Tibial artery (tissue), 4 donors: ENCODE measurements at places on chromosomes 12 and 14.

DNA sequence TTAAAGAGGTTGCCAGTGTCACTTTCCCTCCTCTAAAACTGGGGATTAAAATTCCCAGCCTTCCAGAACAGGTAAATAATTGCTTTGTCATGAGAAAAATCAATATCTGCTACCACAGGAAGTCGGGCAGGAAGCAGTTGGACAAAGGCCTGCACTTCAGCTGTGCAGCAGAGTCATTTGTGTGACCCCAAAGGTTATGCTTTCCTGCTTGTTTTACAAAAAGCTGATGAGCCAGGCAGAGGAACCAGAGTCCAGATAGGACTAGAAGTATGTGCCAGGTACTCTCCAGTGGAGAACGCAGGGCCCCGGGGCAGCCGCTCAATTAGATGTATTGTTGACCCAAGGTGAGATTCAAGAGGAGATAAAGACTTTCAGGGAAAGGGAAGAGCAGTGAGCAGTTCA is 117.1 kb upstream of the FRMD6 start:
- DNase-seq: no peak

GRCh38 chr14:74265301-74265965 is 26.2 kb downstream of the VSX2 start:
- no peak for DNase-seq

GRCh38 chr14:80211153-80212022 is at the start of gene DIO2:
TSS of gene DIO2 (minus strand) at chr14:80211504. CDS start at chr14:80211472, 32 bp downstream.
- peak; percentile 60 for DNase-seq

GRCh38 chr14:59490756-59491155 is 6.4 kb downstream of the JKAMP start:
- no peak for DNase-seq

DNA sequence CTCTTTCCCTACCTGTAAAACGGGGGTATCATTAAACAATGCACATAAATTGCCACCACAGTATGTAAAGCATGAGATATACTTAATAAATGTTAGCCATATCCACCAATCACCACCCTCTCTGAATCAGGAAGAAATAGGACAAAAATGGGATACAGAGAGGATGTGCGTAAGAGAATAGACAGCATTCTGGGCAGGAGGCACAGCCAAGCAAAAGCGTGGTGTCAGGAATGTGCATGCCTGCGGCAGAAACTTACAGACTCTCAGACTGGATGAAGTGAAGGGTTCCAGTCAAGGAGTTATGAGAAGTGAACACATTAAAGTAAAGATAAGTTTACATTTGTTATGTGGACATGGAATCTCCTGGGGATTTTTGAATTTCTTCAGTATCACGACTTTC is 121.7 kb upstream of the MDM1 start:
- DNase-seq: no peak

DNA sequence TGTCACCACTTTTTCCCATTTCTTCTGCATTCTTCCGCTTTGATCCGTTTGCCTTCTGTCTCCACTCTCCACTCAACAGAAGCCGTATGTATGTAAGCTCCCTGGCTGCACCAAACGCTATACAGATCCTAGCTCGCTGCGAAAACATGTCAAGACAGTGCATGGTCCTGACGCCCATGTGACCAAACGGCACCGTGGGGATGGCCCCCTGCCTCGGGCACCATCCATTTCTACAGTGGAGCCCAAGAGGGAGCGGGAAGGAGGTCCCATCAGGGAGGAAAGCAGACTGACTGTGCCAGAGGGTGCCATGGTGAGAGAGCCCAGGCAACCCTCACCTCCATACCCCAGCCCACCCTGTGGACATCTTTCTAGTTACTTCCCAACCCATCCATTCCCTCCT is 8.3 kb downstream of the GLI1 start:
- no peak for DNase-seq

- no peak for DNase-seq
Observed at GRCh38 chr12:111175396-111176094, 193.3 kb downstream of the PHETA1 start.

- DNase-seq: no peak
Observed at GRCh38 chr14:59355091-59355490, 110.1 kb downstream of the GPR135 start.

- DNase-seq: no peak
Observed at GRCh38 chr12:120254809-120255208, 10.7 kb downstream of the PXN start.

DNA sequence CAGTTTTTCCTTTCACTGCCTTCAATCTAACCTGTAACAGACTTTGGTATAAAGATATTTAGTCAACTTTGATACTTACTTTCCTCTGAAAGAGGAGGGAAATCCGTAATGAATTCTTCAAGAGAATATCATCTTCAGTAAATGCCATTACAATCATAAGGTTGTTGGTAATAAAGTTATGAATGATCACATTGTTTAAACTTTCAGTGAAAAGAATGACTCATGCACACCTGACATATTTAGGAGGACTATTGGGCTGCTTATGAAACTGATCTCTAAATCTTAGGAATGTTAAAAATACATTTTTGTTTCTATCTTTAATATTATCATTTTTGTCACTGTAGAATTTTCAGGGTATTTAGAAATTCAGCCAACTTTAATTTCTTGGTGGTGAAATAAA is 474.7 kb downstream of the SLC16A7 start:
- DNase-seq: no peak

- no peak for DNase-seq
Observed at GRCh38 chr12:11703378-11703777, 53.9 kb downstream of the ETV6 start.

DNA sequence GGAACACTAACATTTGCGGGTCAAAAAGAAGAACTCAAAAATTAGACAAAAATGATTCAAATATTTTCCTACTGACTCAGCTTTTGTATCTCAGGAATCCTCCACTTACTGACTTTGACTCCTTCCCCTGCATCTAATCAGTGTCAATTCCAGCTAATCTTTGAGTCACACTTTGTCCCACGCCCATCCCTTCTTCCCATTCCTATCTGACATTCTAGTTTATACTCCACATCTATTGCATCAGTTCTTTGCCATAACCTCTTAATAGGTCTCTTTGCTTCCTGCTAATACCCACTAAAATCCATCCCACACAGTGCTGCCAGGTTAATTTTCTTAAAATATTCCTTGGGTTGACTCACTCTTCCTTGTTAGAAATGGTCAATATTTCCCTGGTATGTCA is 19.1 kb downstream of the BBS10 start:
- DNase-seq: no peak

DNA sequence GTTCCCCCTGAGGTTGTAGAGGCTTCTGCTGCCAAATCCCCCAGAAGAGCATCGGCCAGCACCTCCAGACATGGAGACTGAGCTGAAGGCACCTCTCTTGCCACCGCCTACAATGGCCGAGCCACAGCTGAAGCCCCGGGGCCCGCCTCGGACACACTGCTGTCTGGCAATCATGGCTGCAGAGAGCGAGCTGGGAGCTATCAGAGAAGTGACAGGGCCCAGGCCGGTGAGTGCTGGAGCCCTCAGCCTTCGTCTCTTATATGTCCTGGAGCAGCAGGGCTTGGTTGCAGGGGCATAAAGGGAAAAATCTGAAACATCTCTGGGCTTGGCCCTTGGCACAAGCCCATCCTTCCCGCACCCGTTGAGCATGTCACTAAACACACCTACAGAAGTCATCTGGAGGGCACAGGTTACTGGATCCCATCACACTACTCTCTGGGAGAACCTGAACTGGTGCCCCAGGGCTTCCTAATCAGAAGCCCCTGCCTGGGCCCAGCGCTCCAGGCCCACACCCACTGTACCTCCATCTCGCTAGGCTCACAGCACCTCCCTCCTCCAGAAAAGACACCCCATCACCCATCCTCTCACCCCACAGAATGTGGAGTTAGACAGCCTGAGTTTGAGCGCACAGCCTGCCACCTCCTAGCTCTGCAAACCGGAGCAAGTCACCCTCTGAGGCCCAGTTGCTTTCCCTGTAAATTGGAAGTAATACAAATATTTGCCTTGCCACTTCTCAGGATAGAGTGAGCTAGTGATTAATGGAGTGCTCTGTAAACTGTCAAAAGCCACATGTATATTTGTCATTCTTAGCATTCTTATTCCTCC is at the start of gene KRT4:
KRT4 (minus strand) TSS at position 232 of the 825 bp plus-strand sequence; CDS start at position 174, 58 bp downstream.
- no peak for DNase-seq

DNA sequence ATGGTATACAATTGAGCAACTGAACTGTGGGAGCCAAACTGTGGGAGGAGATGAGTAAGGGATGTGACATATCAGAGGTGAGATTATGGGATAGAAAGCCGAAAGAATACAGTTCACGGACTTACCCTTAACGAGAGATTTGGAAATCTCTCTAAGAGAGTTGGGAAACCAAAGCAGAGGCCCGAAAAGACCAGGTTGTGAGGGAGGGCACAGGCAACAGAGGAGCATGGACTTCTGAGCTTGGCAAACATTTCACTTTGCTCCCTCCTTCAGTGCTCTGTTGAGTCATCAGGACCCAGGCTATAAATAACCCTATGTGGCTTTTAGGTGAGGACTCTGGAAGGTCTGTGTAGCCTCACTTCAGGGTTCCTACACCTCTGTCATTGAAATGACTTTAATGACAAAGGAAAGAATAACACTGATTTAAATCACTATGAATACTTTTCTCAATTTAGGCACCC is 120.6 kb downstream of the TGFB3 start:
- no peak for DNase-seq
